Nucleus accumbens (tissue), 56 donors: ENCODE measurements at places on chromosomes 2 and 18.

- no peak for DNase-seq
Observed at GRCh38 chr2:174607989-174608865, 10.6 kb upstream of the WIPF1 start.

DNA sequence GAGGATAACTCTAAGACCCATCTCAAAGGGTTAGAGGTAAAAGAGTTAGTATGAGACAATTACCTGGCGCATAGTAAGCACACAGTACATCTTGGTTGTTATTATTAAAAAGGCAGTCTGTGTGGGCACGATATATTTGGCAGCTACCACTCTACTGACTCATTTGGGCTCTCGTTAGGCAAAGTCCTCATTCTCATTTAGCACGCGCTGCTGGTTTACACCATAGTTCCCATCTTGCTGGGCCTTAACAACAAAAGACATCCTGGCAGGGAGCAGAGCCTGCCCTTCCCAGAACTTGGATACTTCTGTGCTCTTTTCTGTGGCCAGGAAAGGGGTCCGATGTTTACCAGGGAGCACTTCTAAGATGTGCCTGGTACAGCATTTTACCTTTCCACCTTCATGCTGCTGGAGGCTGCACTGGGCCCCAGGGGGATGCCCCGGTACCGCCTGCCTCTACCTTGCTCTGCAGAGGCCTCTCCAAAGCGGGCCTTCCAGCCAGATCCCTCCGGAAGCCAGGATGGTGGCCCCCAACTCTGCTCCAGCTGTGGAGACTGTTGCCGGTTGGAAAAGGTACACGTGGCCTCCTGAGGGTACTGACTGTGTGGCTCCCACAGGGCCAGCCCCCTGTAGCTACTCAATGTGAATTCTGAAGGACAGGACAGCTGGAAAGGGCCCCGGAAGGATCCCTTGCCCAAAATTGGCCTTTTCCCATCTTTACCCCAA lies 15.0 kb downstream of the GLI2 start:
- no peak for DNase-seq

DNA sequence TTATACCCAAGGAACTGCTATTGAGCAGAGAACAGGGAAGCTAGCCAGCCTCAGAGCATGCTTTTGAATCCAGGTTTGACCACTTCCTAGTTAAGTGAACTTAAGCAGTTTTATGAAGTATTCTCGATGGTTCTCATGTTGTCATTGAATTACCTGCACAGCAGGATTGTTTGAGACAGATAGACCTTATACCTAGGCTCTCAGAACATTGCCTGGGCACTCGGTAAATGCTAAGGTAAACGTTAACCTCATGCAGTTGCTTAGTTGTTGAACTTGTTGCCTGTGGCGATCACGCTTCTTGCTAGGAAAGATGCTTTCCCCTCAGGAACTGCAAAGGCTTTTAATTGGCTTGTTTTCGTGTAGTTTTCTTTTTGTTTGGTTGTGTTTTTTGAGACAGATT lies 34.0 kb upstream of the CHMP1B start:
- no peak for DNase-seq

DNA sequence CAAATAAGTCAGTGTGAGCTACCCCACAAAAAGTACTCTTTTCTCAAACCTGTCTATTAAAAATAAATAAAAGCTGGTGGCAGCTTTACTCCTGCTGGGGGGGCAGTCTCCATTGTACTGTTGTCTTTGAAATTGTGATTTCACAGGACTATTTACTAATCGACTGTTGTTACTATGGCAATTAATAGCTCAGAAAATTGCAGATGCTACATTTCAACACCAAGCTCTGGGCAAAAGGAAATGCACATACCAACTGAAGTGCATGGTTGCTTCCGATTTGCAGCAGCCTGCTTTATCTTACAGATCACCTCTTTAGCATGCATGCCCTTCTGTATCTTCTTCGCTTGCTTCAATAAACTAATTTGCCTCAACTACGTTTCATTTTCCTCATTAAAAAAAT lies 117.6 kb upstream of the DAPL1 start:
- DNase-seq: no peak

GRCh38 chr2:95354469-95354901 lies 48.0 kb upstream of the FAHD2A start:
- DNase-seq: no peak

DNA sequence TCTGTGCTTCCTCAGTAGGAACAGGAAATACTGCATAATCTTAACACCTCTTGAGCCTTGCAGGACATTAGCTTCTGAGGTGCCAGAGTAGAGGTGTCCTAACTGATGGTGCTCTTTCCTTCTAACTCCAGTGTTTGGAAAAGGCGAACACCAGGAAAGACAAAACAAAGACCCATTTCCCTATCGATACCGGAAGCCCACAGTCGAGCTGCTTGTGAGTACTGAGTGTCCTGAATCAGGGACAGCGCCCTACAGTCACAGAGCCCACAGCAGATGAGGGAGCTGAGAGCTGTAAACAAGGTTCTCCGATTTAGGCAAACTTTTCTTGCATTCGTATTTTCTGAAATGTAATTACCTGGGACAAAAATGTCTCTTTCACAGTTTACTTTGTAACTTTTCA lies 50.7 kb downstream of the SLC14A2 start:
- no peak for DNase-seq

- DNase-seq: no peak
Observed at GRCh38 chr2:240147382-240147781, 6.9 kb upstream of the OTOS start.

DNA sequence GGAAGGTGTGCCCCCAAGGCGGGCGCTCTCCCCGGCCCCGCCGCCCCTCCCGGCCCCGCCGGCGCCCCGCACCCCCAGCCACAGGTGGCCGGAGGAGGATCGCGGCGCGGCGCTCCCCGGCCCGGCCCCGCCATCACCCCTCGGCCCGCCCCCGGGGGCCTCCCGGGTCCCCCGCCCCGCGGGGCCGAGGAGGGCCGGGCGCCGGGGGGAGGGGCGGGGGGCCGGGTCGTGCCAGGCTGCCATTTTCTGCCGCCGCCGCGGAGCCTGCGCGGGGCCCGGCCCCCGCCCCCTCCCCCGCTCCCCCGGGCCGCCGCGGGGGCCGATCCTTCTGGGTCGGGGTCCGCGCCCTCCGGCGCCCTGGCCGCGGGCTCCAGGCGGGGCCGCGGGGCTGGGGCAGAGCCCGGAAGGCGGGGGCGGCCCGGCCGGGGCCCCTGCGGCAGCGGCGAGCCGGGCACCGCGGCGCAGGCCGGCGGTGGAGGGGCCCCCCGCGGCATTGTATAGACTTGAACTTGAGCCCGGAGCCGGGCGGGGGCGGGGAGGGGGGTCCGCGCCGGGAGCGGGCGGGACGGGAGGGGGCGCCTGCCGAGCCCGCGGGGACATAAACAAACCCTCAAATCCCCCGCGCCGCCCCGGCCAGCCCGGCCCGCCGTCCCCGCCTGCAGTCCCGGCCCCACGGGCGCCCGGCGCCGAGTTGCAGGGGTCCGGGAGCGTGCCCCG lies 556 bp downstream of the DNMT3A start:
- no peak for DNase-seq

DNA sequence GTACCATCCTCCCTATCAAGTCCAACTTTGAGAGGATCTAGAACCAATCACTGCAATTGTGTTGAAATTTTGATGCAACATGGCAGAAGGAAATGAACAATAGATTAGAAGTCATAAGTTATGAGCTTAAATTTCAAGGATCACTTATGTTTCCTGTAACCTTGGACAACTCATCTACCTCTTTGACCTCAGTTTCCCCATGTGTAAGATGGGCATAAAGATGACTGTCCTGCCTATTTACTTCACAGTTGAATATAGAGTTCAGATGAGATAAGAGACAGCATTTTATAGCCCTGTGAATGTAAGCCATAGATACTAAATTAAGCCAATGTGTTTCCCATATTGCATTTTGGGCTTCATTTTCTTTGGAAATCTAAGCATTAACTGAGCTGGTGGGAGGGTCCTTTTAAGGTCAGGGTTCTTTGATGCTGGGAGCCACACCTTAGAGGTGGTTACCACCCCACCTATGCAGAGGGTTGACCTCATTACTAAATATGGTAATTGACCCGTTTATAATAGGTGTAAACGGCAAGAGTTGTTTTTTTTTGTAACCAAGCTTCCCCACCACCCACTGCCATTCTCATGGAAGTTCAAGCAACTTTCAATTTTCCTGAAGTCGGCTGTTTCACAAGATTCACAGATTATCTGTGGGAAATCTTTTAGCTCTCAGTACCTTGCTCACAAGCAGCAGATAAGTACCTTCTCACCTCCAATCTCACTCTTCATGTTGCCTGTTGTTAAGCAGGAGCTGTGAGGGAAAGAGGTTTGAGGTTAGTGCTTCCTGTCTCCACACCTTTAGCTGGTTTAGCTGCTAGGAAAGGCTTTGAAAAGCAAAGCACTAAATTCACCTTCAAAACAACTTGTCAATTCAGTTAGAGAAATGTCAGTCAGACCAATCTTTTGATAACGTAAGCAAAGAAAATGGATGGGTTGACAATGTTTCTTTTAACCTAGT lies 13.3 kb downstream of the CD28 start:
- DNase-seq: no peak

DNA sequence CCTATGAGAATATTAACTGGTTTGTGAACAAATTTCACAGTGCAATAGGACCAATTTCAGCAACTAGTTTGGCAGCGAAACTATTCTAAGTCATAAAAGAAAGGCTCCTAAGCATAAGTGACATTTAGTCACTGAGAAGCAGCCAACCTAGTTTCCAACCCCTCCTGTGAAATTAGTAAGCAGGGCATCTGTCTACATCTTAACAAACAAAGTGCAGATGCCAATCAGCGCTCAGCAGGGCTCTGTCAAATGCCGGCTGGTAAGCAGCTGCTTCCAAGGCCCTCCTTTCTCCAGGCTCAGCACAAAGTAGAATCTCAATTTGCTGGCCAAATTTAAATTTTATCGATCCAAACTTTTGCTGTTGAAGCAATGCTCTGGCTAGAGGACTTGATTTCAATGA lies 124.7 kb downstream of the ICOS start:
- DNase-seq: no peak

DNA sequence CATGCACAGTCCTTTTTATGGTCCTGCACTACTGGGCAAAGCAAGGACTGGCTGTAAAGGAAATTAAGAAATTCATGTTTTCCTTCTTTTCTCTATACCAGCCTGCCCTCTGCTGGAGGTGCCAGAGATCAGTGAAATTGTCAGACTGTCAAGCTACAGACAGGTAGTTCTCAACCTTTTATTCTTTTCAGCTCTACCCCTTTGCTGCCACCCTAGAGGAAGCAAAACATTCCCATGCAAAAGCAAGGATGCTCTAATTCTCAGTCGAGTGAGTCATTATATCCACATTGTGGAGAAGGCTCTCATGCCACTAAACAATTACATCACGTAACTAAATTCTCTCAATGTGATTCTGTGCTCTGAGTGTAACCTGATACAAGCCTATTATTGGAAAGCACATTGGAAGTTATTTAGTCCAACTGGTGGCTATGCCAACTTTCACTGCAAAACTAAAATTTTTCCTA lies 25.0 kb upstream of the RAPGEF4 start:
- peak; percentile 33 for DNase-seq

DNA sequence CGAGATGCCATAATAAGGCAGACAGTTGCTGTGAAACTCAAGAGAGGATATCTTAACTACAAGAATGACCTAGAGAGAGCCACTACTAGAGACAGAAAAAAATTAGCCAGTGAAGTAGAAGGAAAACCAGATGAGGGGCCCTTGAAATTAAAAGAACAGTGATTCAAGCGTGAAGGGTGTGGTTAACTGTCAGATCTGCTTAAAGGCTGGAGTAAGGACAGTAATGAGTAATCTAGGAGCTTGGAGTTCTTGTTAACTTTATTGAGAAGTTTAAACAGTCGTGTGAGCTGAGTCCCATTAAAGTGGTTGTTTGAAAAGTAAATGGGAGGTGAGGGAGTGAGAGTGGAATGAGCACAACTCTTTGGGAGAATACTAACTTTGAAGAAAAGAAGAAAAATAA lies 21.3 kb downstream of the PIGN start:
- DNase-seq: no peak

DNA sequence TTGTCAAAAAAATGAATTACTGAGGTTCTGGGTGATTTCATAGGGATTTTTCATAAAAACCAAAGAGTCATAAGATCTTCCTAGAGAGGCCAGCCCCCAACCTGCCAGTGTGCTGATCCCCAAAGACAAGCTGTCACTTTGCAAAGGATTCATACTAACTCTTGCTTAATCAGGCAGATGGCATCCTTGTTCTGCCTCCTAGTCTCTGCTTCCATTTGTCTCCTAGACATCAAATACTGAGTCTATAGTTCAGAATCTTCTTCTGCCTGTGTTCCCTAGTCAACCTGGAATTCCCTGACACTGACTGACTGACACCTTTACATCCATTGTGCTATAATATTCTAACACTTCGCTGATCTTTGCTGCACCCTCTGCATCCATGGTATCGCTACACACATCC lies 84.9 kb downstream of the SLC8A1 start:
- DNase-seq: no peak

DNA sequence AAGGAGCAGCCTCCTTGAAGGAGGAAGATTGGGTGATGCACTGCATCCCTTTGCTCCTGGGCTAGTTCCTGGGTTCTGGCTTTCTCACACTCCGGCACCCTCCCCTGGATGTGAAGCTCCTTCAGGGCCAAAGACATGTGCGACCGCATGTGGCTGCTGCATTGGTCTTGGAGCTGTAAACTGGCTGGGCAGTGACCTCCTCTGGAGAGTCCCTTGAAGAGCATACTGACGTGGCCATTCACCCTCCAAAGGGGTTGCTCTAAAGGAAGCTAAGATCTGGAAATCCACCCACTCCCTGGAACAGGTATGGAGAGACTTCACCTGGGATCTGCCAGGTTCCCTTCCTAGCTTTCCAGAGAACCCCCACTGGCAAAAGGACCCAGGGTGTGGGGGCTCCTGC lies 62.1 kb downstream of the TMEM17 start:
- DNase-seq: no peak

DNA sequence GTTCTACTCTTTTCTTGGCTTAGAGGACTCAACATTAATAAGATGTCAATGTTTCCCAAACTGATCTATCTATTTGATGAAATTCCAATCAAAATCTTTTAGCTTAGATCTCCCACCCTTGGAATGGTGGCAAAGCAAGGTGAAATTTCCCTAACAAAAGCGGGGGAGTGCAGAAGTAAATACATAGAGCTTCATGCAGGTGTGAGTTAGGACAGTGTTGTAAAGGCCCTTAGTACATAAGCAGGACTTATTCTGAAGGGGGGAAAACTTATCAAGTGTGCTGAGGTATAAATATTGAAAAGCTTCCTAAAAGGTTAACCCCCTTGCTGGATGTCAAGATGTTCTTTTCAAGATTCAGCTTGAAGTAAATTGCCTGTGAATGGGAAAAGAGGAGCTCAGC lies 608.6 kb upstream of the CELF4 start:
- DNase-seq: no peak

GRCh38 chr2:129062146-129062912 lies 743.7 kb upstream of the HS6ST1 start:
- DNase-seq: no peak

DNA sequence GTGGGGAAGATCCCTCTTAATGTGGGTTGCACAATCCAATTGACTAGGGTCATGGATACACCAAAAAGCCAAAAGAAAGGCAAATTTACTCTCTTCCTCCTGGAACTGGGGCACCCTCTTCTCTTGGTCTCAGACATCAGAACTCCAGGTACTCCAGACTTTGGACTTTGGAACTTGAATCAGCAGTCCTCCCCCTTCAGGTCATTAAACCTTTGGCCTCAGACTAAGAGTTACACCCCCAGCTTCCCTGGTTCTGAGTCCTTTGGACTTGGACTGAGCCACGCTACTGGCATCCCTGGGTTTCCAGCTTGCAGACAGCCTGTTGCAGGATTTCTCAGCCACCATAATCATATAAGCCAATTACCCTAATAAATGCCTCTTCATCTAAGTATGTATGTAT lies 50.8 kb upstream of the KIF5C start:
- no peak for DNase-seq

- DNase-seq: no peak
Observed at GRCh38 chr2:163737190-163737439, 1.3 kb upstream of the FIGN start.
